ENCODE measurements at places on chromosomes 5 and 9.
A peak's percentile ranks its signal among the peaks of the same experiment; 100 is the strongest.

DNA sequence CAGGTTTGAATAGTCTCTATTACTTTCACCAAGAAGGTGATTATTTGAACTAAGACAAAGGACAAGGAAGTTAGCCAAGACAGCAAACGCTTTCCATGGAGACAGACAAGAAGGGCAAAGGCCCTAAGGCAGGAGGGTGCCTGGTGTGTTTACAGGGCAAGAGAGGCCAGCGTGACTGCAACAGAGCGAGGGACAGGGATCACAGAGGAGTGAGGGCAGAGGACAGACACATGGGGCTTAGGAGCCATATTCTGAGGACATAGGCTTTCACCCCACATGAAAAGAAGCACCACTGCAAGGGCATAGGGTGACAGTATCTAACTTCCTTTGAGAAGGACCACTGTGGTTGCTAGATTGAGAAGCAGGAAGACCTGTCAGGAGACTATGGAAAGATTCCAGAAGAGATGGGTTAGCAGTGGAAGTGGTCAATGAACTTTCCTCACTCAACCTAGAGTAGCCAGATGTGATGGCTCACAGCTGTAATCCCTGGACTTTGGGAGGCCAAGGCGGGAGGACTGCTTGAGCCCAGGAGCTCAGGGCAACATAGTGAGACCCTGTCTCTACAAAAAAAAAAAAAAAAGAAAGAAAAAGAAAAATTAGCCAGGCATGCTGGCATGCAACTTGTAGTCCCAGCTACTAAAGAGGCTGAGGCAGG lies 5.0 kb upstream of the HAVCR1 start:
- no peak for DNase-seq

GRCh38 chr5:163540696-163541095 lies 35.3 kb downstream of the MAT2B start:
- DNase-seq = no peak

DNA sequence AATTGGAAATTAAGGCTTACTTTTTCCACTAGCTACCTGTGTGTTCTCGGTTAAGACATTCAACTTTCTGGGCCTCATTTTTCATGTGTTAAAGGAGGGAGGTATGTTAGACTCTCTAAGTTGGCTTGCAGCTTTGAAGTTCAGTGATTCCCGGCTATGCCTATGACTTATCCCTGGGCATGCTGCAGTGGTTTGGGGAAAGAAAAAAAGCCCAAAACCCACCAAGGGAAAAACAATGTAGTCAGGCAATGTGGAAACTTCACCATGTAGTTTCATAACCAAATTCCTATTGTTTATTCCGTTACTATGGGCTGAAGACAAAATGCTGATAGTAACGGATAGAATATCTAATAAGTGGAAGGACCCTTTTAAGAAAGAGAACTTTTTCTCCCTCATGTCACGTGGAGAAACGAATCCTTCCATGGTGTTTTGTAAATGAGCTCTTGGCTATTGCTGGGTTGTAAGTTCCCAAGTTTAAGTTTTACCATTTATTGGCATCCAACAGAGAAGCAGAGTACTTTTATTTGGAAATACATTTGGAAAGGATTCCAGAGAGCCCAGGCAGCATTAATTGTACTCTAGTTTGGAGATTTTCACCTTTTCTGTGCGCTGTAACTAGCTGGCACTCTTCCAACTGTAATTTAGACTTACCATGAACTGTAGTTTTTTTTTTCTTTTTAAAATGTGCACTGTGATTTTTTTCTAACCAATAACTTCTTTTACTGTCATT lies 84.9 kb upstream of the MPDZ start:
- DNase-seq = no peak

- DNase-seq = no peak
These were observed 611.8 kb downstream of the TLE1 start for GRCh38 chr9:81077572-81077971.

DNA sequence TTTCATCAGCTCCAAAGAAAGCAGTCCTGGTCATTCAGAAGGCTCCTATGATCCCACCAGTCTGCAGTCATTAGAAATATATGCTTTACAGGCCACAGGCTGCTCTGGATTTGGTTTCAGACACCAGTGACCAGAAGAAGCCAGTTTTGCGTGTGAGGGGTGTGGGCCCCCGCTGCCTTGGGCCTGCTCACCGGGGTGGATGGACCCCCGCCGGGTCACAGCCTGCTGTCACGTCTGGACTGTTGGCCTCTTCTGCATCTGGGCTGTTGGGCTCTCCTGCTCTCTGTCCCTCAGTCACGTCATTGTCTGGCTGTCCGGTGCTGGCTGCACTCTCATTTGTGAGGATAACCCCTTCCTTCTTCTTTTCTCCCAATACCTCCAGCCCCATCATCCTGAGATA lies 33.1 kb downstream of the NSUN2 start:
- no peak for DNase-seq

- DNase-seq = no peak
These were observed 20.8 kb upstream of the MATR3 start for GRCh38 chr5:139272471-139273321.

DNA sequence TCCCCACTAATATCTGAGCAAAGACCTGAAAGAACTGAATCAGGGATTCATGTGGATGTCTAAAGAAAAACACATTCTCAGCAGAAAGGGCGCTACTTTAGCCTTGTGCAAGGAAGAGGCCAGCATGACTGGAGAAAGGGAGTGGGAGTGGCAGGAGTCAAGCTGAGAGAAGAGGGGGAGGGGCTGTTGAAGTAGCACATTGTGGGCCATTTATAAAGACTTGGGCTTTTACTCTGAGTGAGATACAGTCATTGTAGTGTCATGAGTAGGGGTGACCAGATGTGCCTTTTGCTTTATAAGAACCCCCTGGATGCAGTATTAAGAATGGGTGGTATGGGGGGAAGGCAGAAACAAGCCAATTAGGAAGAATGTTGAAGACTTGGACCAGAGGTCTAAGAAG lies 452.8 kb downstream of the ENC1 start:
- no peak for DNase-seq

GRCh38 chr5:143585970-143586369 lies 182.5 kb upstream of the NR3C1 start:
- no peak for DNase-seq

DNA sequence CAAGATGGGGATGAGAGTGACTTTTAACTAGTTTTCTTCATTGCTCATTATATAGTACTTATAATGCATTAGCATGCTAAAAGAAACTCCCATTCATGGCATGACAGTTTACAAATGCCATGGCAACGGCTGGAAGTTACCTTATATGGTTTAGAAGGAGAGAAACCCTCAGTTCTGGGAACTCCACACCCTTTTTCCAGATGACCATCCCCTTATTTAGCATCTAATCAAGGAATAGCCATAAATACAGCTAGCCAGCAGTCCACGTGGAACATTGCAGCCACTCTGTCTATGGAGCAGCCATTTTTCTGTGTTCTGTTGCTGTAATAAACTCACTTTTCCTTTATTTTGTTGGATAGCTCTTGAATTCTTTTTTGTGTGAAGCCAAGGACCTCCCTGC lies 1137.8 kb downstream of the CDH18 start:
- no peak for DNase-seq

DNA sequence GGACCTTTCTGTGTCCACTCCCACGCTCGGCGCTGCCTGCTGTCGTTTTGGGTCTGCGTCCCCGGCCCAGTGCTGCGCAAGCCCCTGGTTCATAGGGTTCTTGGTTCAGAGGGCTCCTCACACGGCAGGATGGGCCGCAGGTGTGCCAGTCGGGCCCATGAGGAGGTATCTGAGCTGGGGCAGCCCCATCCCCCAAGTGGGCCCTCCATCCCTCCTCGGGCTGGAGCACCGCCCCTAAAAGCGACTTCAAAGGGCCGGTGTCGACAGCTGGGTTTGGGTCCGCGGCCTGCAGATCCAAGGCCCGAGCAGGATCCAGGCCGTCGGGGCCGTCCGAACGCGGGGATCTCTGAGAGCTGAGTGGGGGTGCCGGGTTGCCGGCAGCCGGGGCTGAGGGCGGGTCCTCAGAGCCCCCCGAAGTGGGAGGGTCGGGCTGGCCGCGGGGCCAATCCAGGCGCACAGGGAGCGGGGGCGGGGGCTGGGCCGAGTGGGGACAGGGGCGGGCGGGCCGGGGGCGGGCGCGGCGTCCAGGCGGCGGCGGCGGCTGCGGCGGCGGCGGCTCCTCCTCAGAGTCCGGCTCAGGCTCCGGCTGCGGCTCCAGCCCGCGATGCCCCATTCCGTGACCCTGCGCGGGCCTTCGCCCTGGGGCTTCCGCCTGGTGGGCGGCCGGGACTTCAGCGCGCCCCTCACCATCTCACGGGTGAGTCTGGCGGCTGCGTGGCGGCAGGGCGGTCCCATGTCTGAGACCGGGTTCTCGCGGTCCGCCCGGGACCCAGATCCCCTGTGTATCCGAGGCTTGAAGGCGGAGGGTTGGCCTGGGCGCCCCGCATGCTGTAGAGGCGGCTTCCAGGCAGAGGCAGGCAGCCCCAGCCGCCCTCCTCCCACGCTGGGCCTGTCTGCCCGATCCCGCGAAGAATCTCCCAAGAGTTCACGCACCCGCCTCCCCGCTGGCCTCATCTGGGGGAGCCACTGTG lies at the start of gene PDLIM4:
PDLIM4 (plus strand) TSS at position 566 of the 971 bp plus-strand sequence; CDS start at position 605, 39 bp downstream.
- DNase-seq = peak; percentile 21

DNA sequence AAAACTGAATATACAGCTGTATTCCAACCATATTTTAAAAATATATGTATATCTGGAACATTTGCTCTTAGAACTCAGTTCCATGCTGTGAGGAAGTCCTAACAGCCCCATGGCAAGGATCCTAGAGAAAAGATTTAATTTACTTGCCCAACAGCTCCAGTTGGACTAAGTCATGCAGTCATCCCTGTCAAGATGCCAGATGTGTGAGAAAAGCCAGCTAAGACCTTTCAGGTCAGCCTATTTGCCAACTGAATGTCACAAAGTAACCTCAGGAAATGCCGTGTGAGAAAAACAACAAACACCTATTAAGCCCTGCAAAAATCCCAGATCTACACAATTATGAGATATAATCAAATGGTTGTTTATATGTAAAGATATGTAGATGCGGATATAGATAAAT lies 416.3 kb downstream of the NR2F1-AS1 start:
- no peak for DNase-seq

DNA sequence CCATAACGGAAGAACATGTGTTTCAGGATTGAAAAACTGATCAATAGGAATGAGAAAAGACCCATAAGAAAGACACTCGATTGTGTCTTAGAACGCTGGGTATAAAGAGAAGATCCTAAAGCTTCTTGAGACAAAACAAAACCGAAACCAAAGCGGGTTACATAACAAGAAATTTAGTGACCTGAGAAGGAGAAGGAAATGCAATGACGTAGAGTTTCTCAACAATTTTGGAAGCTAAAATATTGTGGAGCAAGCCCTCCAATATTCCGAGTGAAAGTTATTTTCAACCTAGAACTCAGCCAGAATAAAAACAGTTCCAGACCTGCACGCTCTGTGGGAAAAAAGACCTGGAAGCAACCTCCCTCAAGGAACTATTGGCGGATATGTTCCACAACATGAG lies 81.9 kb upstream of the FREM1 start:
- DNase-seq = no peak

GRCh38 chr5:133423618-133424282 lies 188.6 kb downstream of the FSTL4 start:
- DNase-seq = peak; percentile 83

DNA sequence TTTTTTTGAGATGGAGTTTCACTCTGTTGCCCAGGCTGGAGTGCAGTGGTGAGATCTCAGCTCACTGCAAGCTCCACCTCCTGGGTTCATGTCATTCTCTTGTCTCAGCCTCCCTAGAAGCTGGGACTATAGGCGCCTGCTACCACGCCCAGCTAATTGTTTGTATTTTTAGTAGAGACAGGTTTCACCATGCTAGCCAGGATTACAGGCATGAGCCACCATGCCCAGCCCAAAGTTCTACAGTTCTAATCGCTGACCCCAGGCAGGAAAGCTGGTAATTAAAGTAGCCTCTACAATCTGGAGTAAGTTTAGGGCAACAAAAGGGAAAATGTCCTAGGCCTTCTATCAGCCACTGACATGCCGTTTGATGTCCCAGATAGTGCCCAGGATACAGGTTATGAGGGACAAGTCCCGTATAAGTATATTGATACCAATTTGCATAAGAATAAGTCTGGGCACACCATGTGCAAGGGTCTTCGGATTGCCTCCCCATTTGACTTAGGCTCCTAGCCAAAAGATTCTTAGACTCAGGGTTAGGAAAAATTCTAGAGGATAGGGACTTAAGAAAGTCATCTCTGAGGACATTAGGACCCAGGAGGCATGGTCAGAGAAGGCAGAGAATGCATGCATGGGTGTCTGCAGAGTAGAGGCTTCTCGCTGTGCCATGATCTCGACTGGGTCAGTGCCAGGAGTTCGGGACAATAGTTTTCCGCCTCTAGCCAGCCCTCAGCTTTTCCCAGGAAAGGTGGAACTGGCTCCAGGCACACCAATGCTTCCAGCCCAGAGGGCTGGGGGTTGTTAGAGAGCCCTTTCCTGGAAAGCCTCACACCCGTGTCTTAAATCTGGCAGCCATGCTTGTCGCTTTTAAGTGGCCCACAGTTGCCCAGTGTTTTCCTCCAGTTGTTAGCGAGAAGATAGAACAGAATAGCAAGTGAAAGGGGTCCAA lies 1111.1 kb downstream of the TAF11L14 start:
- no peak for DNase-seq

DNA sequence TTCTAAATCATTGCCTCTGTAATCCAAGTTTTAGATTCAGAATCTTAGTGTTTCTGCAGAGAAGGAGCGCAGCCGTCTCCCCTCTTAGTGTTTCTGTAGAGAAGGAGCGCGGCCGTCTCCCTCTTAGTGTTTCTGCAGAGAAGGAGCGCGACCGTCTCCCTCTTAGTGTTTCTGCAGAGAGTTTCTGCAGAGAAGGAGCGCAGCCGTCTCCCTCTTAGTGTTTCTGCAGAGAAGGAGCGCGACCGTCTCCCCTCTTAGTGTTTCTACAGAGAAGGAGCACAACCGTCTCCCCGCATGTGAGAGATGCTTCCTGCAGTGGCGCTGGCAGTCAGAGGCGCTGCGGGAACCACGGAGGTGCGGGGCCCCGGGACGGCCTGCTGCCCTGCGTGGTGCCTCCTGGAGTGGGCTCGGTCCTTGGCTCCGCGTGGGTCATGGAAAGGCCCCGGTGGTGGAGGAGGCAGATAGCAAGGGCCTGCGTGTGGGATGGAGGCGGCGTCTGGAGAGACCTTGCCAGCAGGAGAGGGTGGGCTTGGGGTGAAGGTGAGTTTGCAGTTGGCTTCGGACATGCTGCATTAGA lies 10.9 kb downstream of the CEP72 start:
- DNase-seq = no peak
